ENCODE measurements at places on chromosomes 4 and X.
A peak's percentile ranks its signal among the peaks of the same experiment; 100 is the strongest.

DNA sequence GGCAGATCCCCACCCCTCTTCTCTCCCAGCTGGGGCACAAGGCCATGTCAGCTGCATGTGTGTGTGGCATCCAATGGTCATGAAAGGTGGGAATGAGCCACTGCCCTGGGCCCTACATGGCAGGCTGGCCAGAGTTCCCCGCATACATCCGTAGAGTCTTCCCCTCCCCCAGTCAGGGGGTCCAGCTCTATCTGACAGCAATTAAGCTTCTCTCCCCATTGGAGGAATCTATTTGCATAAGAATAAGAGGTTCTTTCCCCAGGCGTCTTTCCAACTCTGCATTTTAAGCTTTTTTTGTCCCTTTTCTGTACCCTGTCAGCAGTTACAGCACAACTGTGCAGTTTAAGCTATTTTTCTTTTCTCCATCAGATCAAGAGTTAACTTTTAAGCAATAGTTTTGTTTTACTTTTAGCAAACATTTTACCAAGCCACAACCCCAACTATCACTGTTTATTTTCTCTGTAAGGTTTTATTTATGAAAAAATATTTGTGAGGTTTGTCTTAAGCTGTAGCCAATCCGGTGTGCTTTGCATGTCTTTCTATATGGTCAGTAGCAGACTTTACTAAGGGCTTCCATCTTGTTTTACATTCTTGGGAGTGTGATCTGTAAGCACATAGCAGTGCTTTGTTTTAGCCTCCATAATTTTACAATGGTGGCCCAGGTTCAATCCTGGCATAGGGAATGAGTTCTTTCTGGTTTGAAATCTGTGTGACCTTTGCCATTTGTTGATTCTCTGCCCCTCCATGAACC, 28.7 kb downstream of the NLRP2B start:
- DNase-seq: no peak

DNA sequence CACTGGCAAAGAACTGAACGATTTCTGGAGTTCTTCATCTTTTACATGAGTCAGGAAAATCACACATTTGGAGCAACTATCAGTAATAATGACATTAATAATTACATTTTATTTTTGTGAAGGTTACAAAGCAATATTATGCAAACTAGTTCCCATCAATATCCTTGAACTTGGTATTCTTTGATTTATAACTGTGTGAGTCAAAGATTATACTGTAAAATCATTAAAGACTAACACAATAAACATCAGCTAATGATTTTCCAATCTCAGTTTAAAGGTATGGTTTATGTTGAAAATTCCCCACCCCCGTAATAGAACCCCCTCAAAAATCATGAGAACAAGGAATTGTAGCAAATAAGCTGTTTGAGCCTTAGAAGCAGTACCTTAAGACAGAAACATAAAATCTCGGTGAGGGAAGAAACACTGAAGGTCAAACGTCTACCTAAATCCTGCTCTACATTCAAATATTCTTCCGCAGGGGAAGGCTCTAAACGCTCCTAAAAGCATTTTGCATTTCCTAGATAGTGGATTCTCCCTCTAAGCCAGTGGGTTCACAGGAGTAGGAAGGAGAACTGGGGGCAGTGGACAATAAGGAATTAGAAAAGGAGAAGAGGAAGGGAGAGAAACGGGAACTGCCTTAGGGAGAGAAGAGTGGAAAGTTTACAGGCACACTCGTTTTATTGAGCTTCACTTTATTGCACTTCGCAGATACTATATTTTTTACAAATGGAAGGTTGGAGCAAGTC, 22.3 kb upstream of the SH3D19 start:
- no peak for DNase-seq

DNA sequence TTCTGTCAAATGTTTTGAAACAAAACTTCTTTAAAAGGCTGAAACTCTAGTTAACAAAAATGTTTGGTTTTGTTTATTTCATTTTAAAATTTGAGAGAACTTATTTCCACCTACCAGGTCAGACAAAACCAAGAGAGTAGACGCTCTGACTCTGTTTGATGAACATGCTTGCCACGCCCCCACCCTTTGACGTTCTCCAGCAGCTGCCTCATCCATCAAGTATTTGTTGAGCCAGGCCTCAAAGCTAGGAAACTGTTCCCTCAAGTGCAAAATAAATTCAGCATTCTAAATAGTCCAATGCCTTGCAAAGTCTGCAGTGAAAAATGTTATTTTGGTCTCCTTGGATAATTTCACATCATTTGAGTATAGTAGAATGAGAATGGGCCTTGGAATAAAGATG, 121.6 kb downstream of the GUCY2F start:
- no peak for DNase-seq

DNA sequence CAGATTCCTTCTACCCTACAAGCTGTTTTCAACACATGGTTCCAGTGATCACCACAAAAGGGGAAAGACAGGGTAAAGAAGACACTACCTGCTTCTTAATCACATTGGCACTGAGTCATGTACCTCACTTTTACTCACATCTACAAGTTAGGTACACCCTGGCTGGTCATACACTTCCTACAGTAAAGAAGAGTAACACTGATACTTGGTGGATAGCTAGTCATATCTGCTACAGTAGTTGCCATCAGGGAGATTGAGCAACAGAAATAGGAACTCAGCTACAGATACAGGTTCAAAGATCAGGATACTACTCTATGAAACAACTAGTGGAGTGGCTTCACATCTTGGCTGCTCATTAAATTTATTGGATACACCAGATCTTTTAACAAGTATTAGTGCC, 105.4 kb upstream of the DIAPH2 start:
- no peak for DNase-seq

GRCh38 chr4:86661006-86661405, 66.9 kb downstream of the PTPN13 start:
- DNase-seq: no peak

DNA sequence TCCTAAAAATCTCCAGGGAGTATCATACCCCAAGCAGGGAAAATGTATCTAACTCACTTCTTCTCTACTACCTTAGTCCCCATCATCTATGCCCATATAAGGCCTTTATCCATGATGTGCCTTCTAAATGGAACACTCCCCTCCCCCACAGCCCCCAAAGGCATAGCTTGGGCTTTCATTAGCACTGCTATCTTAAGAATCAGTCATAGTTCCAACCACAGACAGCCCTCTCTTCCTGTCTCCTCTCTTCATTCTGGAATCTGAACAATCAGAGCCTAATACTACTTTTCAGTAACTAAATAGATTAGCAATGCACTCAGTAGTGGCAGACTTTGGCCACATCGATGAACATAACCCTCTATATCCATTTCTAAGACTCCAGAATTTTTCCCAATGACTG, 313.2 kb upstream of the DKK2 start:
- DNase-seq: peak; percentile 90
